Activated naive CD4-positive, alpha-beta T cell (primary cell): ENCODE measurements at places on chromosomes 16 and 17.

GRCh38 chr17:8223356-8224126, 13.2 kb upstream of the AURKB start:
- no peak for DNase-seq

- no peak for DNase-seq
Measured at GRCh38 chr16:64276646-64277045, 845.2 kb downstream of the CDH11 start.

DNA sequence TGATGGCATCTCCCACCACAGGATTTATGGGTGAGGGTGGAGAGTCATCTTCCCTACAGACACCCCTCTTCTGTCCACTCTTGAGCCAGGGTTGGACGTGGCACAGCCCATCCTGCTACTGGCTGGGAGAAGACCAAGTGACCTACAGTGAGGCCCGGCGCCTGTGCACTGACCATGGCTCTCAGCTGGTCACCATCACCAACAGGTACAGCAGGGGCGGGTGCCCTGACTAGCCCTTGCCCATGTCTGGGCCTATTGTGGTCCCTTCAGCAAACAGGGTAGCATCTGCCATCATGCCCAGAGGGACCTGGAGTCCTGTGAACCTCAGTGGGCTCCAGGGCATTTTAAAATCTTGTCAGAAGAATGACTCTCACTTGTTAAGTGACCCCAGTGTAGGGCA, 48.2 kb downstream of the MRC2 start:
- no peak for DNase-seq

DNA sequence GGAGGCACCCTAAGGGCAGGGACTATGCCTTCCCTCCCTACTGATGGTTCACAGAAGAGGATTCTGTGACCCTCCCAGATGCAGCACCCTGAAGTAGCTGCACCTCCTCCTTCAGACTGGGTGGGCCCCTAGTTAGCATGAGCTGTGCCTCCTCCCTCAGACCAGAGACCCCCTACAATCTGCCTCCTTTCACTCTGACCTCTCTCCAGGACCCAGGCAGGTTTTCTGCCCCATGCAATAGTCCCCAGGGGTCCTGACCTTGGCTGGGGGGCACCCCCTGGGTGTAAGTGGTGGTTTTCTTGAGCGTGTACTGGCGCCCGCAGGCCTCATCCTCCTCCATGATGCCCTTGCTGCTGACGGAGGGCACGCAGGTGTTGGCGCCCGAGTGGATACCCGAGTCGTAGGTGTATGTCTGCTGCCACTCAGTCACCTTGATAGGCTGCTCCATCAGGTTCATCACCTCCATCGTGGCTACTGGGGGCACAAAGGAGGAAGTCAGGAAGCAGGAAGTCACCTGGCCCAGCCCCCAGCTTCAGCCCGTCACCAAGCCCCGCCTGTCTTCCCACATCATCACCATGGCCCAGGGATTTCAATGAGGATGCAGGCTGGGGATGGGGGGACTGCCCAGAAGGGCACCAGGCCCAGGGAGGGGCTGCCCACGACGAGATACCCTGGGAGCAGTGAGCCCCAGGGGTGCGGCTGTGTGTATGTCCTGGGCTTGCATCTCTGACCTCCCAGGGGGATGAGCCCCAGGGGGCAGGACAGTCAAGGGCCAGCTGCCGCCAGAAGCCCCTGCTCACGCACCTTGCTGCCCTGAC, 14.9 kb downstream of the JUP start:
- DNase-seq = no peak

- DNase-seq = peak; percentile 65
Measured at GRCh38 chr16:785563-786535, 2.3 kb downstream of the RPUSD1 start.

GRCh38 chr17:14359163-14360020, 58.5 kb downstream of the HS3ST3B1 start:
- no peak for DNase-seq

- no peak for DNase-seq
Measured at GRCh38 chr17:55436224-55437158, 14.9 kb upstream of the MMD start.

- peak; percentile 58 for DNase-seq
Measured at GRCh38 chr17:57783338-57783742, 38.2 kb upstream of the CCDC182 start.

DNA sequence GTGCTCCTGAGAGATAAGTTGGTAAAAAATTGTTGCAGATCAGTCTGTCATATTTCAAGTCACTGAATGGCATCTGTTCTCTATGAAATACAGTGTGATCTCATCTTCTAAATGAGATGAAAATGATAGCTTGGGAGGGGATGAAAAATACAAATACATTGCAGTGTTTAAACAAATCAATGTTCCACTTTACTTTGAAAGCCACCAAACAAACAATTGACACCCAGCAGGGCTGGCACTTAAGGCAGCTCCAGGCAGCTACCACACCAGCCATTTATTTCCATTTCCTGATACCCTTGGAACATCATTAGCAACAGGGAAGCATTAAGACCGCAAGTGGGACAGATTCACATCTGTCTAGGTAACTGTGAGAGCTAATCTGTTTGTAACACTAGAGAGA, 827.6 kb upstream of the KIF2B start:
- no peak for DNase-seq

GRCh38 chr17:3847165-3847670, 1.2 kb upstream of the NCBP3 start:
- DNase-seq = no peak

- no peak for DNase-seq
Measured at GRCh38 chr16:47392081-47392480, 68.8 kb downstream of the ITFG1 start.

GRCh38 chr17:973053-973452, 6.5 kb downstream of the NXN start:
- no peak for DNase-seq

- no peak for DNase-seq
Measured at GRCh38 chr16:71383054-71383773, 24.7 kb downstream of the CALB2 start.

DNA sequence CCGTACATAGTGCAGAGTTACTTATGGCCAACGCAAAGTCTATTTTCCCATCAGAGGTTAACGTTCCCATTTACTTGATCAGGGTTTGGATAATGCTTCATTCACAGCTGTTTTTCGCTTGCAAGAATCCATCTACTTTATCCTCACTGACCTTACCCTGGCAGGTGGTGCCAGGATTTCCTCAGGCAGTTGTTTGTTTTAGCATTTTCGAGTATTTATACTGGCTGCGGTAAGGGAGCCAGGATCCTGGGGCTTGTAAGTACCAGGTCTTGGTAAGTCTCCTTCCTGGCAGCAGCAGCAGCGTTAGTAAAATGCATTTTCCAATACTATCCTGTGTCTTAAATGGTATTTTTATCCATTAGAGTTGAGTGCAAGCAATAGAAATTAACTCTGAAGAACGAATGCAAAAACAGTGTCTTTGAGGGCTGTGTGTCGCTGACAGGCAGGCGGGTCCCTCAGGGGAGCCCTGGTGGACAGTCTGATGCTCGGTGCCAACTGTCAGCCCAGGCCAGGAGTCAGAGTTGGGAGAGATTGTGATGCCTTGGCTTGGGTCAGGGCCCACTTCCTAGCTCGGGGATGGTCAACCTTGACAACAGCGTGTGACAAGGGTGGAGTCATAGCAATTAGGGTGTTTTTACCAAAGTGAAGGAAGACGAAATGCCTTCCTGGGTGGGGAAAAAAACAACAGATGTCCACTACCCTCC, 92.4 kb upstream of the HSBP1 start:
- no peak for DNase-seq

DNA sequence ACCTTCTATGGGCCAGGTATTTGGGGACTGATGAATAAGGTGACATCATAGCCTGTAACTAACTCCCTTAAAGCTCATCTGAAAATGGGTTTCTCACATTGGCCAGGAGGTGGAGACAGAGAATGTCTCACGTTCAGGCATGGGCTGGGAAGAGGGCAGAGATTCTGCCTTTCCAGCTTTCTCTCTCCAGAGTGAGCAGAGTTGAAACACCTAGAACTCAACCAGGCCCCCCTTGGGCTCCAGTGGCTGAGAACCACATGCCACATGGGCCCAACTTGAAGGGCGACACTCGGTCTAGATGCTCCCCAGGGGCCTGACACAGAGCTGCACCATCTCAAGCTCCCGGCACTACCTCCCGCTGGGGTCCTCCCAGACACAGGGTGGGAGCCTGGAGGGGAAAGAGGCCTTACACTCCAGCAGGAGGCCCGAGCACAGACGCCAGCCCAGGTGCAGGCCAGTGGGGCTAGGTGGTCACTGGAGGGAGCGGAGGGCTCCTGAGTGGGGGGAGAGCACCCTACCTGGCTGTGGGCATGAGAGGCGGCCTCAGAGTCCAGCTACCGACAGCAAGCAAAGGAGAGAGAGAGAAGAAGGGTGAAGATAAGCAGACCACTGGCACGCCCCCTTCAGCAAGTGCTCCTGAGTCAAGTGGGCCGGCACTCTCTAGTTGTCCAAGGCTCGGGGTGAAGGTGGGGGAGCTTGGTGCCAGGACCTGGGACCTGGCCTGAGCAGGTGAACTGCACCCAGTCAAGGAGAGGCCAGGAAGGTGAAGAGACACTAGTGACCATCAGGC, 55.9 kb downstream of the MYO18A start:
- DNase-seq = no peak

DNA sequence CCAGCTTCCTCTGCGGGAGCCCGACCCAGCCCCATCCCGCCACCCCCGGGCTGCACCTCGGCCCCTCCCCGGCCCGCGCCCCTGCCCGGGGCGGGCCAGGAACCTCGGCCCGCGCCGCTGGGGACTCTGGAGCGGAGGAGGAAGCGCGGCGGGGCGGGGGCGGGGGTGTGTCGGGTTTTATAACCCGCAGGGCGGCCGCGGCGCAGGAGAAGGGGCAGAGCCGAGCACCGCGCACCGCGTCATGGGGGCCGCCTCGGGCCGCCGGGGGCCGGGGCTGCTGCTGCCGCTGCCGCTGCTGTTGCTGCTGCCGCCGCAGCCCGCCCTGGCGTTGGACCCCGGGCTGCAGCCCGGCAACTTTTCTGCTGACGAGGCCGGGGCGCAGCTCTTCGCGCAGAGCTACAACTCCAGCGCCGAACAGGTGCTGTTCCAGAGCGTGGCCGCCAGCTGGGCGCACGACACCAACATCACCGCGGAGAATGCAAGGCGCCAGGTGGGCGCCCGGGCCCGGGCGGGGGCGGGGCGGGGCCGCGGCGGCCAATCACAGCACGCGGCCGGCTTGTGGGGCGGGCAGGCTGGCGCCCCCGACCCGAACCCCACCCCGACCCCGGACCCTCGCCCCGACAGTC, at the start of gene ACE:
TSS of gene ACE (plus strand) at position 208 of the 626 bp plus-strand sequence. CDS start at position 242, 34 bp downstream.
- no peak for DNase-seq

- no peak for DNase-seq
Measured at GRCh38 chr17:79019632-79020584, 4.1 kb upstream of the C1QTNF1 start.

GRCh38 chr16:71572497-71573116, 4.3 kb downstream of the TAT start:
- DNase-seq = no peak

GRCh38 chr17:82383411-82383810, 11.8 kb downstream of the UTS2R start:
- no peak for DNase-seq

DNA sequence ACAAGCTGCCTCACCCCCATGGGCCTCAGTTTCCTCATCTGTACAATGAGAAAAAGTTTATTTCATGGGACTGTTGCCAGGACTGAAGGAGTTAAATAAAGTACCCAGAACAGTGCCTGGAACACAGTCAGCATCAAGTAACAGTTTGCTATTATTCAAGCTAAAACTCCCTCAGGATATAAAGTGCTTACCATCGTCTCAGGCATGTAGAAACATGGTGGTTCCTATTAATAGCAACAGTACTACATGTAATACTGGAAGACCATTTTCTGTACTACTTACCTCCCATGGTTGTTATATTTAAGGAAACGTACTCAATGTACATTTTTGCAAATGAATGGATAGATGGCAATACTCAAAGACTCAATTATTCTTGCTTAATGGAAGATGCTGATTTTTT, 93.4 kb downstream of the NCOR1 start:
- DNase-seq = no peak

DNA sequence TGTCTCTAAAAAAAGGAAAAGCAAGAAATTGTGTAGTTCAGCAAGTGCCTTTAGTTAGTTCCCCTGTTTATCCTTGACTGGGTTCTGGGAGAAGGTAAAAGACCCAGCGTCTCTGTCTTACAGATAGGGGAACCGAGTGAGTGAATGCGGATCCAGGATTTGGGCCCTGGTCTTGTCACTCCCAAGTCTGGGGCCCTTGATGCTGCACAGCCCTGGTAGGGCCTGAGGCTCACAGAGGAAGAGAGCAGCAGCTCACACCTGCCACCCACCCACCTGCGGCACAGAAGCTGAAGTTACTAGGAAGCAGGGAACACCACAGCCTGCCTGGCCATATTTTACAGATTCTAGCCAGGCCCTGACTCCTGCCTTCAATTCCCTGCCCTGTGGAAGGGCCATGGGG, 22.2 kb downstream of the LASP1 start:
- DNase-seq = no peak

- no peak for DNase-seq
Measured at GRCh38 chr17:1029196-1029921, 32.4 kb downstream of the TIMM22 start.

DNA sequence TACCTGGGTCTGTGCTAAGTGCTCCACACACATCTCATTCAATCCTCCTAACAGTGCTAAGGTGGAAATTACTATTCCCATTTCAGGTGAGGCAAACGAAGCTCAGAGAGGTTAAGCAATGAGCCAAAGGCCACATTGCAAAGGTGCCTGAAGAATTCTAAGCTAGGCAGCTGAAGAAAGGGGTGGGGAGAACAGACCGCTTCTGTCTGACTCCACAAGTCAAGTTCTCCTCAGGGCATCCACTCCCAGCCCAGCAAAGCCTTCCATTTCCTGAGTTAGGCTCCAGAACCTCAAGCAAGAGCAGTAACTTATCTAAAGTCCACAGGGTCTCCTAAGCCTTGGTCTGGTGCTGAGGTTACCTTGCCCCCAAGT, 27.0 kb upstream of the MRPS23 start:
- DNase-seq = no peak

GRCh38 chr17:75848523-75849278, 4.5 kb upstream of the UNC13D start:
- peak; percentile 79 for DNase-seq

DNA sequence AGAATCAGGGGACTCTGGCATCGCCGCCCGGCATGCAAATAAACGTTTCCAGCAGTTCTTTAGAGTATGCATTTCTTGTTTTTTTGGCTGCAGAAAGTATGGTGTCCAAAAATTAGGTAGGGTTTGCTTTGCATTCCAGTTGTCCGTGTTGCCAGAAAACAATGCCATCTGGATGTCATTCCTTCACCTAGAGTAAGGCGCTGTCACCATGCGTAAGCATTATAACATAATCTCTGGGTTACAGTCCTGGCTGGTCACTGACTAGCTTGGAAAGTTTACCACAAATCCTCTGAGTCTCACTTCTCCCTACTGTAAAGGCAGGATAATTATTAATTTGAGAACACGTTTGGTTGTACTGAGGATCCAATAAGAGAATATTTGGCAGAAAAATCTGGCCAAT, 457.7 kb downstream of the XYLT1 start:
- no peak for DNase-seq

GRCh38 chr17:66038125-66038524, 153.8 kb downstream of the CEP112 start:
- DNase-seq = no peak

DNA sequence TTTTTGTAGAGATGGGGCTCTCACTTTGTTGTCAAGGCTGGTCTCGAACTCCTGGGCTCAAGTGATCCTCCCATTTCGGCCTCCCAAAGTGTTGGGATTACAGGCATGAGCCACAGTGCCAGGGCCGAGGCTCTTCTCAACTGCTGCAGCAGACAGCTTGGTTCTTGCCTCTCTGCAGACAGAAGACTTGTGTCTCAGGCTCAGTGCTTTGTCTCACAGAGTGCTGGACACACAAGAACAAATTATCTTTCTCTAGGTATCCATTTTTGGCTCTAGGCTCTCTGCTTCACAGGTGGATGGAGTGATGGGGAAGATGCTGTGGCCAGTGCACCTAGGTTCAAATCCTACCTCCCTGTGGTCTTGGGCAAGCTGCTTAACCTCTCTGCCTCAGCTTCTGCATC, 80.8 kb upstream of the RNU2-1 start:
- DNase-seq = no peak
